ENCODE measurements at places on chromosomes 5 and 9.

- no peak for DNase-seq
Measured at GRCh38 chr9:120688758-120689157, 25.5 kb downstream of the MEGF9 start.

GRCh38 chr5:93794954-93795353 lies 53.6 kb upstream of the POU5F2 start:
- no peak for DNase-seq

- no peak for DNase-seq
Measured at GRCh38 chr5:991472-992267, 16.9 kb upstream of the NKD2 start.

DNA sequence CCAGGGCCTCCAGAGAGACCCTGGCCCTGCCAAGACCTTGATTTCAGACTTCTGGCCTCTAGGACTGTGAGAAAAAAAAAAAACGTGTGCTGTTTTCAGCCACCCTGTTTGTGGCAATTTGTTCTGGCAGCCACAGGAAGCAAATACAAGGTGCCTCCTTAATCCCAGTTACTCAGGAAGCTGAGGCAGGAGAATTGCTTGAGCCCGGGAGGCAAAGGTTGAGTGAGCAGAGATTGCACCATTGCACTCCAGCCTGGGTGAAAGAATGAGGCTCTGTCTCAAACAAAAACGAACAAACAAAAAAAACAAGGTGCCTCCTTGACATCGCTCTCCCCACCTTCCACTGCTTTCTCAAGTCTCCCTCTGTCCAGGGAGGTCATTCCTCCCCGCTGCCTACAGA lies 98.0 kb downstream of the GABBR2 start:
- DNase-seq, result no peak

GRCh38 chr5:65707663-65708062 lies 14.2 kb downstream of the SGTB start:
- no peak for DNase-seq

- DNase-seq, result no peak
Measured at GRCh38 chr5:161400583-161400982, 145.9 kb downstream of the GABRB2 start.

- no peak for DNase-seq
Measured at GRCh38 chr5:169580964-169581363, 2.6 kb upstream of the SPDL1 start.

DNA sequence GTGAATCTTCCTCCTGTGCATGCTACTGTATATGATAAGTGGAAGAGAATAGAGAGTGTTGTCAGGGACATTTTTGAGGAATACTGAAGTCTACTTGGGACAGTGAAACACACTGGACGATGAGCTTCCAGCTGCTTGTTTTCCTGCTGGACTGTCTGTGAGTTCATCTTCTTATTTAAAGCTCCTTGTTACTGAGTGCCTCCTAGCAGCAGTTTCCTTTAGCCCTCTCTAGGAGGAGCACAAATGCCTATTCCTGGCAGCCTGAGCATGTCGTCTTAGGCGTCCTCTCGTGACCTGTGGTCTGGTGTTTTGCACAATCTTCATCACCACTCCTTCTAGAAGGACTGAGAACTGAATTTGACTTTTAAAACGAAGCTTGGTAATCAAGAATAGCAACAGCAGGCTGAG lies 43.8 kb downstream of the ANKRD33B start:
- no peak for DNase-seq

GRCh38 chr9:72734631-72735030 lies 213.2 kb downstream of the TMC1 start:
- DNase-seq, result no peak

DNA sequence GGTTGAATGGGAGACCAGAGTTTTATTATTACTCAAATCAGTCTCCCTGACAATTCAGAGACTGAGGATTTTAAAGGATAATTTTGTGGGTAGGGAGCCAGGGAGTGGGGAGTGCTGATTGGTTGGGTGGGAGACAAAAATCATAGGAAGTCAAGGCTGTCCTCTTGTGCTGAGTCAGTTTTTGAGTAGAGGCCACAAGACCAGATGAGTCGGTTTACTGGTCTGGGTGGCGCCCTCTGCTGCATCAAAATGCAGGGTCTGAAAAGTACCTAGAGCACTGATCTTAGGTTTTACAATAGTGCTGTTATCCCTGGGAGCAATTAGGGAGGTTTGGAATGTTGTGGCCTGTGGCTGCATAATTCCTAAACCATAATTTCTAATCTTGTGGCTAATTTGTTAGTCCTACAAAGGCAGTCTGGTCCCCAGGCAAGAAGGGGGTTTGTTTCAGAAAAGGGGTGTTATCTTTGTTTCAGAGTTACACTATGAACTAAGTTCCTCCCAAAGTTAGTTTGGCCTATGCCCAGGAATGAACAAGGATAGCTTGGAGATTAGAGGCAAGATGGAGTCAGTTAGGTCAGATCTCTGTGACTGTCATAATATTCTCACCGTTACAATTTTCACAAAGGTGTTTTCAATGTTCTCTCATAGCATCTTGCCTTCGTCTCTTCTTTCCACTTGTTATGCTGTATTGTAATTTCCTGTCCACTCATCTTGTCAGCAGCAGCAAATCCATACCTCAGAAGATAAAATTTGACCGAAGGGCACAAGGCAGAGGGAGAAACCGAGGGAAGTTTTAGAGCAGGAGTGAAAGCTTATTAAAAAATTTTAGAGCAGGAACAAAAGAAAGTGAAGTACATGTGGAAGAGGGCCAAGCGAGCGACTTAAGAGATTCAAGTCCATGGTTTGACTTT lies 59.2 kb upstream of the CLINT1 start:
- peak; percentile 70 for DNase-seq

- no peak for DNase-seq
Measured at GRCh38 chr5:73446631-73447529, 1.7 kb downstream of the FOXD1 start.

GRCh38 chr5:33877449-33877848 lies 14.3 kb downstream of the ADAMTS12 start:
- no peak for DNase-seq

- no peak for DNase-seq
Measured at GRCh38 chr9:134950386-134951210, 32.9 kb upstream of the FCN1 start.

Data from fibroblast of skin of left quadriceps (primary cell).